ENCODE measurements at places on chromosomes 7 and 10. TPM values are rescaled to one million over a fixed set of nuclear protein-coding genes. Genes with fewer than 3 reads are reported as not detected.

GRCh38 chr7:65927489-65928448 lies 54.2 kb downstream of the GUSB start:
- peak; percentile 58 for DNase-seq

DNA sequence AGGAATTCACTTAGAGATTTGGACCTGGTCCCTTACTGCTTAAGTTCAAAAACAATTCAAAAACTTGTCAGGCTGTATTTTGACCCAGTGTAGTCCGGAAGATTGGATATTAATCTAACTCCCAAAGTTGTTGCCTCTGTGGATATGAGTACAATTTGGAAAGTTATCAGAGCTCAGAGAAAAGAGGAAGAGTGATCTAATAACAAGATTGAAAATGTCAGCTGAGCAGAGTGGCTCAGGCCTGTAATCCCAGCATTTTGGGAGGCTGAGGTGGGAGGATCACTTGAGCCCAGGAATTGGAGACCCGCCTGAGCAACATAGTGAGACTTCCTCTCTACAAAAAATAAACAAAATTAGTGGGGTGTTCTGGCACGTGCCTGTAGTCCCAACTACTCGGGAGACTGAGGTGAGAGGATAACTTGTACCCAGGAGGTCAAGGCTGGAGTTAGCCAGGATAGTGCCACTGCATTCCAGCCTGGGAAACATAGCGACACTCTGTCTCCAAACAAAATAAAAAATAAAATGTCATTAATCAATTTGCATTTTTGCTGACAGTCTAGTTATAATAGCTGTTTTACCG lies 3.2 kb upstream of the ASCC1 start:
- DNase-seq: no peak

DNA sequence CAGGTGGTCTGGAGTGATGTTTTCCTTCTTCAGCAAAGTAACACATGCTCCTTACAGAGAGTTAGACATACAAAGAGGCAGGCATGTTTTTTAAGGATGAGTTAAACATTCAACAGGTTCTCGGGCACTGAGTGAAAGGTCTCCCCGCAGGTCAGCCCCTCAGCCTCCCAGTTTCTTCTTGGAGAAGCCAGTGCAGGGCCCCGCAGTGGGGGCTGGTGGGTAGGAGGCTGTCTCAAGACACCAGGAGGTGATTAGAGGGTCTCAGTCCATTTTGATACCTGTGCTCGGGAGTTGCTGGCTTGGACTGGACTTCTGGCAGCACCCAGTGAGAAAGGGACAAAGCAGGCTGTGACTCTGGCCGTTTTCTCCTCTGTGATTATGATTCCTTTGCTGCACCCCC lies 78.6 kb upstream of the ZNF479 start:
- DNase-seq: no peak

DNA sequence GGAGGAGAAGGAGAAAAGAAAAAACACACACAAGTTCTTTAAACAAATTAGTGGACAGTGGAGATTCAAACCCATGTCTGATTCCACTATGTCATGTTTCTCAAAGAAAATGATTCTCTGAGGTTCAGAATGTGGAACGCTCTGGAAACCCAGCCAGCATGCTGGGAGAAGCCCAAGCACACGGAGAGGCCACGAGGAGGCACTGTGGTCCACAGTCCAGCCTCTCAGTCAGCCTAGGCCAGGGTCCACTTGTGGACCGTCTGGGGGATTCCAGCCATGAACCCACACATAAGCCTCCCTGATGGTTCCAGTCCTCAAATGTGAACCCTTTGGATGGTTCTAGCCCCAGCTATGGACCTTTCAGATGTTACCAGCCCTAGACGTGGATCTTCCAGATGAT lies 73.4 kb downstream of the CAV1 start:
- no peak for DNase-seq

- DNase-seq: no peak
Observed at GRCh38 chr7:100157069-100157333, 1.5 kb downstream of the TRAPPC14 start.

PIK3AP1 gene
- 35.0 TPM for total RNA-seq
